Left lung (tissue), 14 donors: ENCODE measurements at places on chromosomes 13 and 19.

- no peak for DNase-seq
These were observed 49.7 kb downstream of the CRTC1 start for GRCh38 chr19:18733196-18733647.

- DNase-seq: no peak
These were observed 251.1 kb downstream of the EFNB2 start for GRCh38 chr13:106284358-106284757.

DNA sequence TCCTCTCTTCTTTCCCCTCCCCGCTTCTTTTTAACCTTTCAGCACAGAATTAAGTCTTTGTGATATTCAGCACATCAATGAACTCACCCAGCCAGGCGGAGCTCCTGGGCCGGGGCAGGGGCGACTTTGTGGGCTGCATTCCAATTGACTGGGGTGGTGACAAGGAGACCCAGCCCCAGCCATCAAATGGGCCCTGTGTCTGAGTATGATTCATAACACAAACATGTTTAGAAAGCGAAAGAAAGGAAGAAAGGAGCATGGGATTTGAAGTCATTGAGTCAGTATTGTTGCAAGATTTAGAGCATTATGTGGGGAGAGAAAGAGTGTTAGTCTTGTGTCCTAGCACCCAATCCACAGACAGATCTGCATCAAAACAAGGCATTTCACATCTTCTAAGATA lies 185.3 kb downstream of the LHFPL6 start:
- DNase-seq: no peak

- DNase-seq: no peak
These were observed 8.4 kb upstream of the RPS15 start for GRCh38 chr19:1429750-1430149.

GRCh38 chr19:10363789-10364281 lies 16.5 kb downstream of the TYK2 start:
- DNase-seq: no peak

GRCh38 chr13:113884821-113885220 lies 20.9 kb upstream of the GAS6 start:
- no peak for DNase-seq

DNA sequence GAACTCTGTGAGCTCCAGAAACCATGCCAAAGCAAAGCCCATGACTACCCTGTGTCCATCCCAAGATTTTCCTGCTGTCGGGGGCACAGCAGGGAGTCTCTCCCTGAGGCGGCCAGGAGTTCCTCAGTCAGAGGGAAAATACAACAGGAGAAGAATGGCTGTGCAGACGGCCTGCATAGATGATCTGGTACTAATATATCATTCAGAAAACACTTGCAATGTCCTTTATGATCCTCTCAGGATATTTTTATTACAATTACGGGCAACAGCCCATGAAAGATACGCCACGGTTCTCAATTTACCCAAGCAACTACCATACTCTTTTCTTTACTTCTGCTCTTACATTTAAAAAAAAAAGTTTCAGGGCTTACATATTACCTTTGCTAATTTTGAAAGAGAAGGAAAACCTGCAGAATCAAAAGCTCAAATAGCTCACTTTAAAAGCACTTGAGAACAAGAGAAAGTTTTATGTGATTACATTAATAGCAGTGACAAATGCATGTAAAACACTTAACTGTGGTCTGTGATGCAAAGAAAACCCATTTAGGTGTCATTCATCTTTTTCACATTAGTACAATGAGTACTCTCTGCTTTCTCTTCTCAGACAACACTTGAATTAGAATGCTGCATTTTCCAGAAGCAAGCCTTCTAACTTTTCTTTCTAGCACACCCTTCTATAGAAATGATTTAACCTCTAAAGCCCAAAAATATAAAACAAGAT lies 460.8 kb downstream of the KLF5 start:
- no peak for DNase-seq

DNA sequence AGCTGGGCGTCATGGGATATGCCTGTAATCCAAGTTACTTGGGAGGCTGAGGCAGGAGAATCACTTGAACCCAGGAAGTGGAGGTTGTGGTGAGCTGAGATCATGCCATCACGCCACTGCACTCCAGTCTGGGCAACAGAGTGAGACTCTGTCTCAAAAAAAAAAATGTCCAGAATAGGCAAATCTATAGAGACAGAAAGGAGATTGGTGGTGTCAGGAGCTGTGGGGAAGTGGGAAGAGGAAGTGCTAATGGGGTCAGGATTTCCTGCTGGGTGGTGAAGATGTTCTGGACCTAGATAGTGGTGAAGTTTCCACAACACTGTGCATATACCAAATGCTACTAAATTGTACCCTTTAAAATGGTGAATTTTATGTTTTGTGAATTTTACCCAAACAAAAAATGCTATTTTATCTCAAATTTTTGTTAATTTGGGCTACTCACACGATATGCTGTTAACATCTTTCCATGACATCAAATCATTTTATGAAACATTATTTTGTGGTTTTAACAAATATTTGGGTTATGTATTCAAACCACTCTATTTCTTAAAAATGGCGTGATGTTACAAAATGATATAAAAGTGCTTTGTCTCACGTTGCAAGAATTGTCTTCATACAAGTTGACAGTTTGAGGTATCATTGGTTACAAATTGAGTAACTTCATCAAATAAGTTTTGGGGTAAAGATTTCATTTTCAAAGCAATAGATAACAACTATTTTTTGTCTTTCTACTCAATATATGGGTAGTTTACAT lies 7.4 kb upstream of the CYP4F3 start:
- no peak for DNase-seq

GRCh38 chr19:14559916-14560775 lies 11.7 kb downstream of the NDUFB7 start:
- no peak for DNase-seq

DNA sequence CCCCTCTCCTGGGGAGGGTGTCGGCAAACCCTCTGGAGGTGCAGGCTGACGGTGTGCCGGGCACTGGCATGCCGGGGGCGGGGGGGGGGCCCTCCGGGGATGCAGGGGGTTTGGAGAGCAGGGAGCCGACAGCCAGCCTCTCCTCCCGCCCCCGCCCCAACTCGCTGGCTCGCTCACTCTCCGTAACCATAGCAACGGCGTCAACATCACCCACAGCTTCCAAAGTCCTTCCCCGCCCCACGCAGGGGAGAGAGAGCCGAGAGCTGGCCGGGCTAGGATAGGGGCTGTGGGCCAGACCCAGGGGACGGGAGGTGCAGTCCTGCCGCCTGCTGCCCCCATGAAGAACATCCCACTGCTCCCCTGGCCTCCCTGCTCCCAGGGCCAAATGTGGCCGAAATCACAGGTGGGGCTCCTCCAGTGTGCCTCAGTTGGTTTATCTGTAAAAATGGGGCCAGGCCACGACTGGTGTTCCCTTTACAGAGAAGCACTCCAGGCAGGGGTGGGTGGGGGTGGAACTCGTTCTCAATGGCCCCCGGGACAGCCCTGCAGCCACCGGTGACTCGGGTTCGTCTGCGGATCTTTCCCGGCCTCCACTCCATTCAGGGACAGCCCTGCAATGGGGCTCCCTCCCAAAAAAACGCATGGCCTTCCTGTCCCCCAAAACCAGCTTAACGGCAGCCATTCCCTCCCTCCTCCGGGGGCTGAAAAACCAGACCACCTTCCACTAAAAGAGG lies 3.2 kb downstream of the KLF16 start:
- DNase-seq: no peak

DNA sequence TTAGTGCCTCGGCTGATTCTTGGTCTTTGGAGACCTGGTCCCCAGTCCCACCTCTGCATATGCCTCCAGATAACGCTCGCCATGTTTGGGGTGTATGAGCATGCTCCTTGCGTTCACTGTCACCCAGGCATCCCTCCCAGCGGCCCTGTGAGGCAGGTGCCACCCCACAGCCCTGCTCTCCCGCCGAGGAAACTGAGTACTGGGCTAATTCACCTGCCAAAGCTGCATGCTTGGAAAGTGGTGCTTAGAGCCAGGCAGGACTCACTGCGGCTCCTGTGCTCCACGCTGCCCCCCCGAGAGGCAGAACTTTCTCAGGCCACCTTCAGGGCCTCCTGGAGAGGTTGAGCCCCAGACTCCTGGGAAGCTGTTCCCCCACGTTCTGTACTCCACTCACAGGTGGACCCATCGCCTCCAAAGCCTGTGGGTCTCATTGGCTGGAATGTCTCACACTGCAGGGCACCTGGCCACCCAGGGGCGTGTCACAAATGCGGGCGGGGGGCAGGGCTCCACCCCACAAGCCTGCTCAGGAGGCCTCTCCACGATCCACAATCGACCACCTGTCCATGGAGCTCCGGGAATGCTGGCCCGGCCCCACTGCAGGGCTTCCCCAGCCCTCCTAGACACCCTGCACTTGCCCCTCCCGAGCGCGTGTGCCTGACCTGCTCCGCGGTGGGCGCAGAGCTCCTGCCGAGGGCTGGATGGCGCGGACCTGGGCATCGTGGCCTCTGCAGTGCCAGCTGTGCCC lies 64.6 kb downstream of the ATP11A start:
- no peak for DNase-seq

- no peak for DNase-seq
These were observed 1881.5 kb upstream of the PCDH20 start for GRCh38 chr13:63297163-63297562.

GRCh38 chr13:90835826-90836225 lies 511.7 kb upstream of the MIR17HG start:
- DNase-seq: no peak

- DNase-seq: peak; percentile 10
These were observed 34.6 kb upstream of the FARP1 start for GRCh38 chr13:98108341-98108740.

- DNase-seq: no peak
These were observed 6.9 kb downstream of the ZNF490 start for GRCh38 chr19:12603714-12604113.

DNA sequence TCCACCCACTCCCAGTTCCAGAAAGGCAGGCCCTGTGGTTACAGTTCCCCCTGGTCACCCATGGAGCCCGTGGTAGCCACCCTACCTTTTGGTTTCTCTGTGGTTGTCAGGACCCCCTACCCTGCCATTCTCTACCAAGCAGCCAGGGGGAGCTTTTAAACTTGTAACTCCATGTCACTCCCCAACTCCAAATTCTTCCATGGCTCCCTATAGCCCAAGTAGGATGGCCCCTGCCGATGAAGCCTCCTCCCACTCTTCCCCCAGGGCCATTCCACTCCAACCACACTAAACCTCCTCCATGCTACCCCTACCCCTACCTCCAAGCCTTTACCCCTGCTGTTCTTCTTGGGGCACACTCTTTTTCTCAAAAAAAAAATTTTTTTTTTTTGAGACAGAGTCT lies 2.2 kb downstream of the S1PR2 start:
- DNase-seq: peak; percentile 60

DNA sequence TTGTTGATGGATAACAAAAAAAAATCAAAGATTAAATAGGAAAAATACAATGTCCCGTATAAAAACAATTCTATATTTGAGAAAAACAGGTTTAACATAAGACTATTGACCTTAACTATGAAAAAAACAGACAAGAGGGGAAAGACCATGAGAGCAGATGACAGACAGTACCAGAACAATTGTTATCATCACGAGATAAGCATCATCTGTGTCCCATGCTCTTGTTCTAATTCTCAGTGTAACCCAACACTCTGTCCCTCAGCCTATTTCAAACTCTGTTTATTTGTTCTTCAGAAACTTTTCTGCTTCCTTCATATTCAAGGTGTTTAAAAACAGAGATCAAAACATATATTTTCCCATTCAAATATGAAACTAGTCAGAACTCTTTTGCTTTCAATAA lies 216.4 kb downstream of the PCDH9 start:
- no peak for DNase-seq

- DNase-seq: no peak
These were observed 12.7 kb downstream of the SLC27A1 start for GRCh38 chr19:17482877-17483604.

DNA sequence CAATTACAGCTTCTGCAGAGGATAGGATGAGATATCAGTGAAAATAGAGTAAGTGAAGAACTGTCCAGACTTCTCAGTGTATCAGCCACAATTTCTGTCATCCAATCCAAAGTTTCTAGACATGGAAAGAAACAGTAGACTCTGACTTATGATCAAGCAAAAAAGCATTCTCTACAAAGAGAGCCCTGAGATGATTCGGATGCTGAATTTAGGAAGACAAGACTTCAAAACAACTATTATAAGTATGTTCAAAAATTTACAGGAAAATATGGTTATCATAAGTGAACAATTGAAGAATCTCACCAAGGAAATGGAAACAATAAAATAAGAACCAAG lies 238.2 kb upstream of the IRS2 start:
- no peak for DNase-seq

- no peak for DNase-seq
These were observed 626 bp downstream of the ZNF233 start for GRCh38 chr19:44260343-44260681.

- no peak for DNase-seq
These were observed 328.1 kb downstream of the MYO16 start for GRCh38 chr13:108957369-108958012.

GRCh38 chr13:49374585-49375290 lies 69.1 kb downstream of the CAB39L start:
- no peak for DNase-seq

GRCh38 chr19:1568320-1569019 lies at the start of gene MEX3D:
Gene MEX3D (minus strand): TSS chr19:1568325. CDS start chr19:1568058, 267 bp downstream.
- peak; percentile 64 for DNase-seq
